ENCODE measurements at places on chromosomes 2 and 18. TPM values are rescaled to one million over a fixed set of nuclear protein-coding genes. Genes with fewer than 3 reads are reported as not detected.
A peak's percentile ranks its signal among the peaks of the same experiment; 100 is the strongest.

DNA sequence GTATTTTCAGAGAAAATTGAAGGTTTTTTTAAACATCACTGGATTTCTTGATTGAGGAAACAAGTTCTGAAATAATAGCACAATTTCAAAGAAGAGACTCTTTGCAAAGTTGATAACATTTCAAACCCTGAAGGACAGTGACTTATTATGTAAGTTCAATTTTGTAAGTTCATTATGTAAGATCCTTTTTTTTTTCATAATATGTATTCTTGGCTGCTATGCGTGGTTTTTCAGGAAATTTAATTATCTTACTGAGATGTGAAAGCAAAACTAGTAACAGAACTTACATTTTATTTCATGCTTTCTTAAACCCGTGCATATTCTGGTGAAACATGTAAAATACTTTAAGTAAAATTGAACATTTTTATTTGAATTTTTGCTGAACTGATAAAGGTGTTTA, 65.4 kb downstream of the RIF1 start:
- no peak overlapping the region for H3K27ac ChIP-seq
- H3K4me3 ChIP-seq, result no peak overlapping the region
- no peaks in the 10 kb centered on the region for H3K36me3 ChIP-seq
- no peak for DNase-seq
- no peaks in the 10 kb centered on the region for H3K27me3 ChIP-seq
- no peaks in the 10 kb centered on the region for H3K4me1 ChIP-seq

- no peak overlapping the region for H3K27ac ChIP-seq
- H3K4me1 ChIP-seq, result no peaks in the 10 kb centered on the region
- no peak overlapping the region for H3K4me3 ChIP-seq
- DNase-seq, result no peak
- no peaks in the 10 kb centered on the region for H3K36me3 ChIP-seq
- H3K27me3 ChIP-seq, result no peaks in the 10 kb centered on the region
Observed at GRCh38 chr2:145846982-145847381, 1327.1 kb upstream of the ZEB2 start.

GRCh38 chr18:12659904-12660605, 2.1 kb upstream of the SPIRE1 start:
- H3K4me3 ChIP-seq, result no peak overlapping the region
- H3K27ac ChIP-seq, result peak overlapping the region; percentile 33
- DNase-seq, result peak; percentile 45
- H3K36me3 ChIP-seq, result no peaks in the 10 kb centered on the region
- H3K27me3 ChIP-seq, result no peaks in the 10 kb centered on the region

- H3K4me3 ChIP-seq, result no peak overlapping the region
- no peaks in the 10 kb centered on the region for H3K27me3 ChIP-seq
- no peak overlapping the region for H3K27ac ChIP-seq
Observed at GRCh38 chr2:33391529-33392255, 84.8 kb upstream of the RASGRP3 start.

The ANKRD30B gene
- not detected for total RNA-seq

The VWA3B gene
- not detected for total RNA-seq

GRCh38 chr18:9494778-9495331, 19.5 kb downstream of the RALBP1 start:
- no peak overlapping the region for H3K27ac ChIP-seq
- H3K4me1 ChIP-seq, result no peaks in the 10 kb centered on the region
- no peak for DNase-seq

DNA sequence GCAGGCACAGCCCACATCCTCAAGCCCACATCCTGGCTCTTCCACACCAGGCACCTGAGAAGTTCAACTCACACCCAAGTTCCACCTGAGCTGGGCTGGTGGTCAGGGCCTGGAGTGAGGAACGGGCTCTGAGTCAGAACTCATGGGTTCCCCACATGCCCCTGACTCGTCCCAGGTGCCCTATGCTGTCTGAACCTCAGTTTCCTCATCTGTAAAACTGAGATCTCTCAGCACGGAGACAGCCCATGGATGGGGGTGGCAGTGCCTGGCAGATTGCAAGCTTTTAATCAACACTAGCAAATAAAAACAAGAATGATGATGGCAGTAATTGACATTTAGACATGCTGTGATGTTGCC, 307.8 kb downstream of the NDUFA10 start:
- H3K4me3 ChIP-seq, result no peak overlapping the region
- no peak overlapping the region for H3K27ac ChIP-seq
- H3K4me1 ChIP-seq, result no peaks in the 10 kb centered on the region
- H3K27me3 ChIP-seq, result no peaks in the 10 kb centered on the region
- no peaks in the 10 kb centered on the region for H3K36me3 ChIP-seq
- DNase-seq, result peak; percentile 5

The AMER3 gene
- total RNA-seq, result not detected

- DNase-seq, result no peak
- H3K27ac ChIP-seq, result no peak overlapping the region
- H3K4me3 ChIP-seq, result no peak overlapping the region
- H3K36me3 ChIP-seq, result no peaks in the 10 kb centered on the region
- no peaks in the 10 kb centered on the region for H3K4me1 ChIP-seq
- H3K27me3 ChIP-seq, result no peaks in the 10 kb centered on the region
Observed at GRCh38 chr18:12747530-12748315, 44.9 kb downstream of the PSMG2 start.

- H3K27ac ChIP-seq, result no peak overlapping the region
- DNase-seq, result no peak
- H3K36me3 ChIP-seq, result no peaks in the 10 kb centered on the region
- H3K4me3 ChIP-seq, result no peak overlapping the region
- no peaks in the 10 kb centered on the region for H3K4me1 ChIP-seq
Observed at GRCh38 chr2:70202236-70202806, 11.5 kb upstream of the C2orf42 start.

GRCh38 chr2:112474844-112475486, 7.0 kb upstream of the TTL start:
- no peak overlapping the region for H3K4me3 ChIP-seq
- H3K27me3 ChIP-seq, result no peaks in the 10 kb centered on the region
- no peaks in the 10 kb centered on the region for H3K36me3 ChIP-seq
- no peak for DNase-seq
- H3K27ac ChIP-seq, result no peak overlapping the region
- H3K4me1 ChIP-seq, result no peaks in the 10 kb centered on the region

The LIPG gene
- 8.0 TPM for total RNA-seq

DNA sequence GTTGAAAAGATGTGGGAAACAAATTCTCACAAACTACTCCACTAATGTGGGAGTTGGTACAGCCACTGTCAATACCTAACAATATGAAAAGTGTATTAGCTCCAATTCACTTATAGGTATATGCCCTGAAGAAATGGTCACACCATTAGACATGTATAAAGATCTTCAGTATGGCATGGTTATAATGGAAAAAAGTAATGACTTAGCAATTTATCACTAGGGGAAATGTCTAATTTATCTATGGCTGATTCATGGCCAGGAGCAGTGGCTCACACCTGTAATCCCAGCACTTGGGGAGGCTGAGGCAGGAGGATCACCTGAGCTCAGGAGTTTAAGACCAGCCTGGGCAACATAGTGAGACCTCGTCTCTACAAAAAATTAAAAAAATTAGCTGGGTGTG, 52.5 kb downstream of the UGP2 start:
- H3K27me3 ChIP-seq, result no peaks in the 10 kb centered on the region
- no peaks in the 10 kb centered on the region for H3K36me3 ChIP-seq
- H3K27ac ChIP-seq, result no peak overlapping the region
- DNase-seq, result no peak

GRCh38 chr2:62787386-62787785, 81.9 kb downstream of the EHBP1 start:
- no peak for DNase-seq
- H3K27me3 ChIP-seq, result no peaks in the 10 kb centered on the region
- H3K4me1 ChIP-seq, result no peaks in the 10 kb centered on the region
- no peak overlapping the region for H3K4me3 ChIP-seq
- H3K36me3 ChIP-seq, result no peaks in the 10 kb centered on the region
- no peak overlapping the region for H3K27ac ChIP-seq

The SPHKAP gene
- not detected for total RNA-seq

The EMILIN1 gene
- 237 TPM for total RNA-seq

The DSG1 gene
- 0.14 TPM for total RNA-seq

DNA sequence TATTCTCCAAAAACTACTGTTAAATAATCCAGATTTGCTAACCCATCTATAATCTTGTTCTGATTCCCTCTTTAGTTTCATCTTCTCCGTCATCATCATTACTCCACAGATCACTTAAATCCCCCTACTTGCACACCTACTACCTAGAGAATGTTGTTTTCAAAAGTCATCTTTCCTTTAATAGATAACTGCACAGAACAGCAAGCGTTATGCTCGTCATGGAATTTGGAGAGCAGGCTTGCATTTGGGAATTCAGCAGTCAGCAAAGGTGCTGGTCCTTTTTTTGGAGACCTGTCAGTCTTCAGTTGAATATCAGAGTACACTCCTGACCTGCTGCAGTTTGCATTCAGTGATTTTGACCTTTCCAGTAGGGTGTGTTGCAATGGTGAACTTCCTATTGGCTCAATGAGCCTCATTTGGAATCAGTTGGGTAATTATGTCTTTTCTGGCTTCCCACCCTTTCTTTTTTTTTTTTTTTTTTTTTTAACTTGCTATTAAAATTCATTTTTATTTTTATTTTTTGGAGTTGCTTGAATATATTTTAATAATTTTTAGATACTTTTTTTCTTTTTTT, 110.6 kb downstream of the HNRNPLL start:
- no peak overlapping the region for H3K4me3 ChIP-seq
- no peaks in the 10 kb centered on the region for H3K27me3 ChIP-seq
- no peak for DNase-seq
- peaks cover 3% of the 10 kb centered on the region for H3K4me1 ChIP-seq
- H3K36me3 ChIP-seq, result no peaks in the 10 kb centered on the region

- no peaks in the 10 kb centered on the region for H3K4me1 ChIP-seq
- no peaks in the 10 kb centered on the region for H3K27me3 ChIP-seq
- DNase-seq, result no peak
- H3K27ac ChIP-seq, result no peak overlapping the region
- H3K36me3 ChIP-seq, result no peaks in the 10 kb centered on the region
- no peak overlapping the region for H3K4me3 ChIP-seq
Observed at GRCh38 chr2:417006-417405, 129.1 kb upstream of the ALKAL2 start.

DNA sequence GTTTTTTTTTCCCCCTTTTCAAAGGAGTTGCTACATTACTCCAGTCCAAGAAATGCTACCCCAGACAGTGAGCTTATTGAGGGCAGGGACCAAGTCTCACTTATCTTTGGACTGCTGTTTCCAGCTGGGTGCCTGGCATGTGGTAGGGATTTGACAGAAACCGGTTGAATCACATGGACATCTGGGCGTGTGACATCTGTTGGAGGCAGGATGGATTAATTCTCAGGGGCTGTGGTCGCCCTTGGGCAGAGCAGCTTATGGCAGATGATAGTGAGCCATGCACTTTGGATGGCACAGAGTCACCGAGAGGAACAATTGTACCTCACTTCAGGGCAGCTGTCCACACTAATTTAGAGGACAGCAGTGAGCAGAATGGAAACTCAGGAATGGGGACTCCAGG, 254.6 kb upstream of the ID2 start:
- no peak for DNase-seq
- no peaks in the 10 kb centered on the region for H3K36me3 ChIP-seq
- H3K27me3 ChIP-seq, result no peaks in the 10 kb centered on the region
- H3K27ac ChIP-seq, result no peak overlapping the region
- H3K4me1 ChIP-seq, result no peaks in the 10 kb centered on the region

The PROKR1 gene
- total RNA-seq, result not detected

- H3K27ac ChIP-seq, result no peak overlapping the region
- H3K36me3 ChIP-seq, result no peaks in the 10 kb centered on the region
- H3K27me3 ChIP-seq, result no peaks in the 10 kb centered on the region
Observed at GRCh38 chr2:161976917-161977316, 97.1 kb downstream of the DPP4 start.

The TRIM43 gene
- not detected for total RNA-seq

- no peak overlapping the region for H3K27ac ChIP-seq
- no peaks in the 10 kb centered on the region for H3K27me3 ChIP-seq
- no peaks in the 10 kb centered on the region for H3K4me1 ChIP-seq
- no peak overlapping the region for H3K4me3 ChIP-seq
- DNase-seq, result no peak
- no peaks in the 10 kb centered on the region for H3K36me3 ChIP-seq
Observed at GRCh38 chr2:123165616-123166015, 859.5 kb upstream of the CNTNAP5 start.

The CXXC1 gene
- 58.9 TPM for total RNA-seq

The MGAT4A gene
- total RNA-seq, result 78.5 TPM

- no peaks in the 10 kb centered on the region for H3K4me1 ChIP-seq
- no peaks in the 10 kb centered on the region for H3K27me3 ChIP-seq
- H3K4me3 ChIP-seq, result no peak overlapping the region
- H3K36me3 ChIP-seq, result no peaks in the 10 kb centered on the region
- DNase-seq, result no peak
- H3K27ac ChIP-seq, result no peak overlapping the region
Observed at GRCh38 chr2:240637901-240638345, 12.6 kb downstream of the GPR35 start.

DNA sequence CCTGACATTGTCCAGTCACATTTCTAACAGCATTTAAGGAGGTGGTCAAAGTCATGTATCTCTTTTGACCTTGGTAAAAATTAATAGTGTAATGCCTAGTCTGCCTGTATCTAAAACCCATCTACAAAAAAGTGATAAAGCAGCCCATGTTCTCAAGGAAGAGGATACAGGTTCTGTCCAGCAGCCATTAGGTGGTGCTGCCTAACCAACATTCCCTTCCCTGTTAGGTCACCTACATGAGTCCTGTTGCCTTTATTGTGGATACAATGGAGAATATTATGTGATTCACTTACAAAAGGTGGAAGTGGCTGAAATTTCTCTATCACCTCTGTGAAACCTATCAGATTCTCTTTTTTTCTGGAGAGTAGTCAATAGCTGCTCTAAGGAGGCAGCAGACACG, 52.5 kb downstream of the AQP4 start:
- H3K4me3 ChIP-seq, result no peak overlapping the region
- H3K36me3 ChIP-seq, result no peaks in the 10 kb centered on the region
- H3K4me1 ChIP-seq, result no peaks in the 10 kb centered on the region
- no peak overlapping the region for H3K27ac ChIP-seq
- peak; percentile 21 for DNase-seq

The GBX2 gene
- total RNA-seq, result not detected

- no peak overlapping the region for H3K4me3 ChIP-seq
- DNase-seq, result no peak
- H3K27me3 ChIP-seq, result no peaks in the 10 kb centered on the region
- no peaks in the 10 kb centered on the region for H3K36me3 ChIP-seq
Observed at GRCh38 chr2:184119989-184120800, 478.1 kb upstream of the ZNF804A start.

GRCh38 chr2:44389895-44390294, 28.1 kb downstream of the CAMKMT start:
- H3K4me3 ChIP-seq, result no peak overlapping the region
- H3K36me3 ChIP-seq, result no peaks in the 10 kb centered on the region
- DNase-seq, result no peak
- no peaks in the 10 kb centered on the region for H3K27me3 ChIP-seq

Measured in uterus (tissue), 4 donors.